Right atrium auricular region (tissue), 2 donors: ENCODE measurements at places on chromosomes 6 and 20. TPM values are rescaled to one million over a fixed set of nuclear protein-coding genes. Genes with fewer than 3 reads are reported as not detected.

Gene ZSCAN26
- 13.3 TPM for total RNA-seq

Gene LRRC73
- total RNA-seq, result 0.90 TPM

Gene PROKR2
- not detected for total RNA-seq

Gene FITM2
- total RNA-seq, result 87.1 TPM

Gene MUCL3
- not detected for total RNA-seq

Gene MUC22
- not detected for total RNA-seq

Gene PTCHD4
- total RNA-seq, result 0.51 TPM

Gene SLC22A23
- 2.9 TPM for total RNA-seq

DNA sequence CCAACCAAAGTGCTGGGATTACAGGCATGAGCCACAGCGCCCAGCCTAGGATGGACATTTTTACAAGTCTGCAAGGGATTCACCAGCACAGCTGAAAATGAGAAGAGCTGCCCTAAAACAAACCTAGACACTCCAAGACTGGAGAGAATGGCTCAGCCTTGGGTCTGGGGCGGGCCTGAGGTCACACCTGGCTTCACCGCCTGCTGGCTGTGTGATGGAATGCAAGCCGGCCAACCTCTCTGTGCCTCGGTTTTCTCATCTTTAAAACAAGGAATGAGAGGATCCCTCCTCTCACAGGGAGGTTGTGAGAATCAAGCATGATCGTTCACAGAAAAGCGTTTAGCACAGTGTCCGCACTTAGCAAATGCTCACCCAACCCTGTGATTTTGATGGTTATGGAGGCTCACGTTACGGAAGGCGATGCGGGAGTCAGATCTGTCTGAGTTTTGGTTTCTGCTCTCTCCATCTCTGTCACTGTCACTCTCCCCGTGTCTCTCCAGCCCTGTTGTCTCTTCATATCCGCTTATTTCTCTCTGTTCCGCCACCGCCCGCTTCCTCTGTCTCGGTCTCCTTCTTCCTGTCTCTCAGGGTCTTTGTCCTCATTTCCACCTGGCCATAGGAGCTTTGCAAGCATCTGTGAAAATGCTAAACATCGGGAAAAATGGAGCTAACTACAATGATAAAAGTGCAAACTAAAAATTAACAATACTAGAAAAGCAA lies 47.6 kb downstream of the CEBPB start:
- no peak for DNase-seq
- H3K4me3 ChIP-seq, result no peak overlapping the region
- H3K27me3 ChIP-seq, result no peaks in the 10 kb centered on the region
- H3K27ac ChIP-seq, result no peak overlapping the region

- H3K4me3 ChIP-seq, result no peak overlapping the region
- no peak overlapping the region for H3K27ac ChIP-seq
- no peak for DNase-seq
- H3K27me3 ChIP-seq, result no peaks in the 10 kb centered on the region
- no peaks in the 10 kb centered on the region for H3K4me1 ChIP-seq
- no peaks in the 10 kb centered on the region for H3K36me3 ChIP-seq
Observed at GRCh38 chr6:93749930-93750329, 330.6 kb upstream of the EPHA7 start.

DNA sequence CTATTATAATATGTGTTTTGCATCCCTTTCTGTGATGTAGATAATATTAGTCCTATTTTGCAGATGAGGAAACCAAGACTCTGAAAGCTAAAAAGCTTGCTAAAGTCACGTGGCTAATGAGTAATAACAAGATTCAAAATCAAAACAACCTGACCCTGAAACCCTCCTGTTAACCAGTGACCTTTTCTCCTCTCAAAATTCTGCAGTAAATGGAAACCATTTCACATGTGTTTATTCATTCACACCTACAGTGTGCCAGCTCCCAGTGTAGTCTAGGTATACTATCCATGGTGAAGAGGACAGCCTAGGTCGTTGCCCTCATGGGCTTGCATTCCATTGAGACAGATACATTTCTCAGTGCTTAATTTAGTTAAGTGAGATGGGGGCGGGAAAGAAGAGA lies 30.6 kb upstream of the PHACTR2 start:
- H3K27ac ChIP-seq, result no peak overlapping the region
- no peak for DNase-seq
- H3K4me1 ChIP-seq, result no peaks in the 10 kb centered on the region
- no peaks in the 10 kb centered on the region for H3K27me3 ChIP-seq
- H3K4me3 ChIP-seq, result no peak overlapping the region

- H3K36me3 ChIP-seq, result peaks cover 81% of the 10 kb centered on the region
- no peaks in the 10 kb centered on the region for H3K27me3 ChIP-seq
- DNase-seq, result no peak
- peak overlapping the region; percentile 61 for H3K27ac ChIP-seq
- H3K4me3 ChIP-seq, result no peak overlapping the region
- peaks cover 45% of the 10 kb centered on the region for H3K4me1 ChIP-seq
Observed at GRCh38 chr6:158772851-158773371, 46.3 kb downstream of the EZR start.

GRCh38 chr6:24092407-24092806 lies 33.6 kb upstream of the NRSN1 start:
- H3K36me3 ChIP-seq, result no peaks in the 10 kb centered on the region
- no peaks in the 10 kb centered on the region for H3K27me3 ChIP-seq
- H3K4me3 ChIP-seq, result no peak overlapping the region
- no peak overlapping the region for H3K27ac ChIP-seq

DNA sequence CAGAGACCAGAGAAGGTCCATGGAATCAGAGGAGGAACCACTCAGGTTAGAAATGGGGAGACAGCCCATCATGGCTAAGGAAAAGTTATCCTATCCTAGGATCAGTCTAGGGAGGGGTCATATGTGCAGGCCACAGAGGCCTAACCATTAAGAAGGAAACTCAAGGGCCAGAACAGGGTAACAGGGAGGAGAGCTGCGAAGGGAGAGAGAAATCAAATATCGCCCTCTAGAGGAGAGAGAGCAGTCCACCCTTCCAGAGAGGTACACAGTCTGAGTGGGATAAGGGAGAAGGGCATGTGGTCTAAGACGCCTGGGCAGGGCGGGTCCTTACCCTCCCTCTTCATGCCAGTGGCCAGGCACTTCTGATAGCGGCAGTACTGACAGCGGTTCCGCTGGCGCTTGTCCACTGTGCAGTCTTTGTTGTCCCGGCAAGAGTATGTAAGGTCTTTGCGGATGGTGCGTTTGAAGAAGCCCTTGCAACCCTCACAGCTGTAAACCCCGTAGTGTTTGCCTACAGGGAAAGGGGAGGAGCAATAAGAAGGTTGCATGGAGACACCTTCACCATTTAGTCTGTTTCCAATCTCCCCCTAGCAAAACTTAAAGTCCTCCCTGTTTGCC lies 2.9 kb downstream of the RXRB start:
- peak overlapping the region; percentile 15 for H3K27ac ChIP-seq
- H3K27me3 ChIP-seq, result no peaks in the 10 kb centered on the region
- H3K36me3 ChIP-seq, result peaks cover 39% of the 10 kb centered on the region
- H3K4me3 ChIP-seq, result no peak overlapping the region
- DNase-seq, result no peak

DNA sequence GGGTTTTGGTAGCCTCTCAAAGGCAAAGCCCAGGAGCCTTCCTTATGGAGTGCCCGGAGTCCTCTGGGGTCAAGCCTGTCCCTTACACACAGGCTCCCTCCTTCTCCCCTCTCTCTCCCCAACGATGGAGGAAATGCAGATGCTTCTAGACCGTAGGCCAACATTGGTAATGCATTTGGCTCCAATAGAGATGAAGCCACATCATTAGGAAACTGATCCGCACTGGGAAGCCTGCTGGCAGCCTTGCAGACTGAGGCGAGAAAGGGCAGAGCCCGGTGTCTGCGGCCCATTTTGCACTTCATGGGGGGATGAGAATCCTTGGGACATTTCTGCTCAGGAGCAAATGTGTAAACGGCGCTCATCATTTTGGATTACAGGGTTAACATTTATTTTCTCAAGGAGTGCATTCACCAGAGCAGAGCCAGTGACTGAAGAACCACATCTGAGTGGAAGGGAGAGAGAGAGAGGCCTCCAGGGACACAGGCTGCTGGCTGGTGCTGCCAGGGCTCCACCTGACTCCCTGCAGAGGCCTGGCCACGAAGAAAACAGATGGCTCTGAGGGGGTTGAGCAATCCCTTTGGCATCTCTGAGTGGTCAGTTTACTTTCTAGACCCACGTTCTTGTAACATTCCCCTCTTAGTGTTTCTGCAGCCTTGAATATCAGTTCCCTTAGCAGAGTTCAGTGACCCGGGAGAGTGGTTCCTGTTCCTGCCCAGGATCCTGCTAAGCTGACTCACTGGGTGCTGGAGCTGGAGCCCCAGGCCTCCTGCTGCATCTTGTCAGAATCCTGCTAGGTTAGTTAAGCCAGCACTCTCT lies 4.4 kb upstream of the CST3 start:
- H3K4me3 ChIP-seq, result no peak overlapping the region
- H3K27ac ChIP-seq, result no peak overlapping the region
- no peaks in the 10 kb centered on the region for H3K27me3 ChIP-seq

DNA sequence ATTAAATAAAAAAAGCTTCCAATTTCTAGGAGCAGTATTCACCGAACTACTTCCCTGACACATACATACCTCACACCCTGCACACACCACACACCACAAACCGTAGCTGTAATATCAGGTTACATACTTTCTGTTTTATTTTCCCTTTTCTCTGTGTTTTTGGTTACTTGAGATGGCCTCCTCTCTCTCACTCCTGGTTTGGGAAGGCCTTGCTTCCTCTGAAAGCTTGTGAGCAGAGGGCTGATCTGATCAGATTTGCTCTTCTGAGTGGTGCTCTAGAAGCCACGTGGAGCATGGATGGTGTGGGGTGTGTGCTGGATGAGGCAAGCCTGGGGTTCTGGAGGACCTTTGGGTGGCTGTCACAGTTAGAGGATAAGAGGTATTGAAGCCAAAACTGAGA lies 20.9 kb downstream of the UTRN start:
- peaks cover 4% of the 10 kb centered on the region for H3K36me3 ChIP-seq
- no peak overlapping the region for H3K4me3 ChIP-seq
- H3K27ac ChIP-seq, result no peak overlapping the region
- peaks cover 8% of the 10 kb centered on the region for H3K4me1 ChIP-seq
- no peaks in the 10 kb centered on the region for H3K27me3 ChIP-seq

DNA sequence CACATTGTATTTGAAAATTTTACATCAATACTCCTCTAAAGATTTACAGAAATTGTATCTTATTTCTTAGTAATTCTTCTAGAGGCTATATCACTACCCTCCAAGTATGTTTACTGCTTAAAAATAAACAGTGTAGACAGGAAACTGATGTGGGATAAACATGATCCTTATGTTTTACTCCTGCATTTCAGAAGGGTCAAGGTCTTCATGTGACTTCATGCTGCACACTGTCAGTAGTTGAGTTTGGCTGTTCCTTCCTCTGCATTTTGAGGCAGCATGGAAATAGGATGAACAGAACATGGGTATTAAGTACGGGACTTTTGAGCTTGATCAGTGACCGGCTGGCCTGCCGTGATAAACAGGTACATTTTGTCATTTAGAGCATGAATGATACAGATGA lies 179.2 kb upstream of the FERMT1 start:
- H3K36me3 ChIP-seq, result no peaks in the 10 kb centered on the region
- no peaks in the 10 kb centered on the region for H3K27me3 ChIP-seq
- DNase-seq, result no peak
- H3K4me1 ChIP-seq, result no peaks in the 10 kb centered on the region

DNA sequence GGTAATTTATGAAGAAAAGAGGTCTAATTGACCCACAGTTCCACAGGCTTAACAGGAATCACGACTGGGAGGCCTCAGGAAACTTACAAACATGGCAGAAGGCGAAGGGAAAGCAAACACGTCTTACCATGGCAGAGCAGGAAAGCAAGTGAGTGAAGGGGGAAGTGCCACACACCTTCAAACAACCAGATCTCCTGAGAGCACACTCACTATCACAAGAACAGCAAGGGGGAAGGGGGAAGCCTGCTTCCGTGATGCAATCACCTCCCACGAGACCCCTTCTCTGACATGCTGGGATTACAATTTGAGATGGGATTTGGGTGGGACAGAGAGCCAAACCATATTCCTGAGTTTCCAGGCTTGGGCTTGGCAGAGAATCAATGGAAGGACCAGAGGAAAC lies 124.1 kb upstream of the RAB32 start:
- DNase-seq, result no peak
- no peaks in the 10 kb centered on the region for H3K27me3 ChIP-seq
- H3K36me3 ChIP-seq, result no peaks in the 10 kb centered on the region
- no peak overlapping the region for H3K4me3 ChIP-seq
- no peaks in the 10 kb centered on the region for H3K4me1 ChIP-seq
- no peak overlapping the region for H3K27ac ChIP-seq

DNA sequence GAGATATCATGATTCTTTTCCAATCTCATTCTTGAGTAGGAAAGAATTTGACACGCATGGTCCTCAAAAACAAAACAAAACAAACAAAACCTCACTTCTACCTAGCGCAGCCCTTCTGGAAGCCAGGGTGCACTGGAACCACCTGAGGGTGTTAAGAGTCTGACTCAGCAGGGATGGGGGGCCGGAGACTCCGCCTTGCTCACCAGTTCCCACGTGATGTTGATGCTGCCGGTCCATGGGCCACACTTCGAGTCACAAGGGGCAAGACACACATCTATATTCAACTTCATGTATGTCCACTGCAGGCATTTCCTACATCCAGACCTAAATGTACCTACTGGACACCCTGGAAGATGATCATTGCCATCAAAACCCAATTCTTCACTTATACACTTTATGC lies 30.4 kb downstream of the BFSP1 start:
- no peaks in the 10 kb centered on the region for H3K36me3 ChIP-seq
- DNase-seq, result no peak
- H3K4me3 ChIP-seq, result no peak overlapping the region
- H3K27me3 ChIP-seq, result no peaks in the 10 kb centered on the region
- H3K4me1 ChIP-seq, result no peaks in the 10 kb centered on the region
- no peak overlapping the region for H3K27ac ChIP-seq

DNA sequence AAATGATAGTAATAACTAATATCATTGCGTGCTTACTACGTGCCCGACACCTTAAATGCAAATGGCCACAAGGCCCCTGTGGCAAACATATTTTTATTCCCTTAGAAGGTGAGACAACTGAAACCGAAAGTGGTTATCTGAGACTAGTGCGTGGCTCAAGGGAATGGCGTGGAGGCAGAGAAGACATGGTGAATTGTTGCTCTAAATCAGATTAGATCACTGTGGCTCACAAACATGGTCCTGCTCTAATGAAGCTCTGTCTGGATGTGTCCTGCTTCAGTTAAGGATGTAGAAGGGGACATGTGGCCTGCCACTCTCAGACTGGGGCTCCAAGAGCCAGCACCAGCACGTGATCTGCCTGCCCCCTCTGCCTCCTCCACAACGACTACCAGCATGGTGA lies 124.2 kb upstream of the GMDS start:
- DNase-seq, result no peak
- no peak overlapping the region for H3K27ac ChIP-seq
- no peaks in the 10 kb centered on the region for H3K36me3 ChIP-seq
- no peaks in the 10 kb centered on the region for H3K4me1 ChIP-seq
- no peak overlapping the region for H3K4me3 ChIP-seq
- no peaks in the 10 kb centered on the region for H3K27me3 ChIP-seq
